Glomerular endothelial cell (primary cell): ENCODE measurements at places on chromosomes 6 and 20. TPM values are rescaled to one million over a fixed set of nuclear protein-coding genes. Genes with fewer than 3 reads are reported as not detected.

DNA sequence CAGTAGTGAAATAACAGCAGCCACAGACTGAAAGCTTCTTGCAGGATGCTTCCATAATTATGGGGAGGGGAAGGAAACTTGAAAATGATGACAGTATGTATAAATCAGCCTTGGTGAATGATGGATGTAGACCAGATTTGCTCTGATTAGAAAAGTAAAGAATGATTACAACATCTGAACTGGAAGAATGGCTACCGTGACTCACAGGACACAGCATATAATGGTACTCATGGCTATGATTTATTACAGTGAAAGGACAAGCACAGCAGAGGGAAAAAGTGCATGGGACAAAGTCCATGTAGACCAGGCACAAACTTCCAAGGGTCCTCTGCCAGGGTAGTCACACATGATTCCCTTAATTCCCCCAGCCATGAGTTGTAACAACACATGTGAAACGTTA is 70.7 kb upstream of the POPDC3 start:
- DNase-seq = no peak

Gene TAAR9
- not detected in 2 replicates for total RNA-seq

GRCh38 chr6:34890533-34890925 is 1.5 kb downstream of the ANKS1A start:
- DNase-seq = no peak

Gene ADGRF1
- 0.82 TPM in 1 of 2 replicates, not detected in the other for total RNA-seq

- DNase-seq = no peak
Observed at GRCh38 chr6:106194949-106195921, 109.1 kb downstream of the PRDM1 start.

DNA sequence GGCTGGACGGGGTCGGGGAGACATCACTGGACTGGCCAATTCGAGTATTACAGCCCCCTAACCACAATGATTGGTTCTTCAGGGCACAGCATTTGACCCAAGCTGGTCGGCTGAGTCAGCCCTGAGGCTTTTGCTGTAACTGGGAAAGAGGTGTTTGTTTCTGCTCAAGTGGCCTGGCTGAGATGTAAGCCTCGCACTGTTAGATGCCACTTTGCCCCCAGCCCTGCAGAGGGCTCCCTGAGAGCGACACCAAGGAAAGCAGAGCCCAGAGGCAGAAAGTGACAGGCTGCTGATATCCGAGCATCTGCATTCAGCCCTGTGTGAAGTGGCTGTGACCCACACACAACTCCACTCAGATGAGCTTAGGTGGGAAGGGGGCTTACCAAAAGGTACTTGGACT is 19.4 kb downstream of the ERGIC3 start:
- DNase-seq = no peak

- DNase-seq = no peak
Observed at GRCh38 chr20:51391926-51392325, 150.6 kb downstream of the NFATC2 start.

DNA sequence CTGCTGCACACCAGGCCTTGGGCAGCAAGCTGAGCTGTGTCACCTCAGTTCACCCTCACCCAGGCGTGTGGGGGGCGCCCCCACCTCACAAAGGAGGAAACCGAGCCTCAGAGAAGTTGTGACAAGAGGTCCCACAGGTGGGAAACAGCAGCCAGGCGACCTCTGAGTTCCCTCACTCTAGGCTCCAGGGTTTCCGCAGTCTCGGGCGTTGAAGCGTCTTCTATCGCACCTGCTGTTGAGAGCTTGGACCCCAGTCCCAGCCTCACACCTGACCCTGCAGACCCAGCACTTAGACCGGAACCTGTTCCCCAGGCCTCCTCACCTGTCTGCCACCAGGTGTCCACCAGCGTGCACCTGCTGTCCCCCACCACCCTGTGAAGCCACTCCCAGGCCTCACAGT is 22.3 kb upstream of the APMAP start:
- DNase-seq = no peak

Gene HEY2
- 0.34 and 1.7 TPM in 2 replicates for total RNA-seq

DNA sequence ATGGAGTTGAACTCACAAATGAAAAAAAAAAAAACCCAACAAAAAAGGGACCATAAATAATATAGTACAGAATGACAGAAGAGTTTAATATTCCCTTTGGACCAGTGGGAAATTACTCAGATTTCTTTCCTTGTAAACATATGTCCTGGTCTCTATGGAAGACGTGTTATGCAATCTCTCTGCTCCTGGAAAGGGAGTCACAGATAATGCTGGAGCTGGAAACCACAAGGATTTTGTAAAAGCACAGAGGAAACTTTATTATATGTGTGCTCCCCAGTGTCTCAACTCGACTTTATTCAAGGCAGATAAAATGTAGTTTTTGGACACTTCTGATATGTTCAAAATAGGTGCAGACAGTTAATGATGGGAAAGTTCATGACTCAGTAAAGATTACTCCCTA is 88.1 kb upstream of the ZFP64 start:
- DNase-seq = no peak

Gene GMEB2
- total RNA-seq = 8.5 and 12.0 TPM in 2 replicates

- no peak for DNase-seq
Observed at GRCh38 chr6:56936466-56936865, 18.4 kb upstream of the BEND6 start.

GRCh38 chr6:95648636-95649035 is 71.3 kb downstream of the MANEA start:
- DNase-seq = no peak

DNA sequence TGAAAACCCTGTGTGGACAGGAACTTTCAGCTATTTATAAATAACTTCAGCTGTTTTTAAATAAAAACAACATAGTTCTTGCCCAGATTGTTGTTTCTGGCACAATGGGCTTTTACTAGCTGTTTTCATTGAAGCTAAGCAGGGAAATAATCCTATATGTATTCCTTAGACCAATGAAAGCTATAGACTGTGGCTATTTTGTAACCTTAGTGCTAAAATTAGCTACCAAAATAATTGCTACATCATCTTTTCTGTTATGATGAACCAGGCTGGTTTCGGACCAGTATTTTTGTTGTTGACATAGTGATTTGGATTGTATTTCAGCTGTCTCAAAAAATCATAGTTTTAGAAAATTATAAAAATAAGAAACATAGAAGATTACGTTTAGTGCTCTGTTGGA is 13.7 kb downstream of the PHF3 start:
- no peak for DNase-seq

DNA sequence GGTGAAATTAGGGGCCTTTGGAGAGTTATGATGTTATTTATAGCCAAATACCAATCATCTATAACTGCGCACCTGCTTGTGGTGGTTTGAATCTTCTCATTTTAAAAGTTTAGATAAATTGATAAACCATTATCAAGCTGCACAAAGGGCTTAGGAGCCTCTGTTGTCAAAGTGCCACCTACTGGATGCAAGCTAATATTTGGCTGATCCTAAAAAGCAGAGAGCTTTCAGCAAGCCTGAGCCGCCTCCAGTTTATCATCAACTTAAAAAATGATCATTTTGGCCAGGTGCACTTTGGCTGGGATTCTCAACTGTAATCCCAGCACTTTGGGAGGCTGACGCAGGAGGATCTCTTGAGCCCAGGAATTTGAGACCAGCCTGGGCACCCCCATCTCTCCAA is 58.5 kb upstream of the ATXN1 start:
- no peak for DNase-seq

DNA sequence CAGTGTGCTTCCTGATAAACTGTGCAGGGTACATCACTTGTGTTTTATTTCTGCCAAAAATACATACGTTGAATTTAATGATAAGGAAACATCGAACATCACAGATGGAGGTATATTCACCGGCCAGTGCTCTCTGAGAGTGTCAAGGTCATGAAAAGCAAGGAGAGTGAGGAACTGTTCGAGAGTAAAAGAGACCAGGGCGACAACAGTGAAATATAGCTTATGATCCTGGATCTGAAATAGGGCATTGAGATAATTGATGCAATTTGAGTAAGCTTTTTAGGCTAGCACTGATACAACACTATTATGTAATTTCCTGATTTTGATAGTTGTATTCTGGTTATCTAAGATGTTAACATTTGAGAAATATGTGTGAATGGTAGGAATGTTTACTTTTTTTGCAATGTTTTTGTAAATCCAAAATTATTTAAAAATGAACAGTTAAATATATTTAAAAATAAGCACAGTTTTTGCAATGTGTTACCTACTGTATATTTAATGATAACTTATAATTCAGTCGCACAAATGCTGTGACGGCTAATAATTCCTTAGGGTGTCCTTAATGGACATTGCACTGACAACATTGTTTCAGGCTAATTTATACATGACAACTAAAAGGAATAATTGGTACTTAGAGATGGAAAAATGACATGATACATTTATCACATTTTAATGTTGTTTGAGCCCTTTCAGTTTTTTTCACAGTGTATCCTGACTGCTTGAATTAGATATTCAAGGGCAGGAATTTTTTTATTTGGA is 9.9 kb downstream of the RAB32 start:
- no peak for DNase-seq

Gene PHACTR3
- total RNA-seq = not detected in 2 replicates

DNA sequence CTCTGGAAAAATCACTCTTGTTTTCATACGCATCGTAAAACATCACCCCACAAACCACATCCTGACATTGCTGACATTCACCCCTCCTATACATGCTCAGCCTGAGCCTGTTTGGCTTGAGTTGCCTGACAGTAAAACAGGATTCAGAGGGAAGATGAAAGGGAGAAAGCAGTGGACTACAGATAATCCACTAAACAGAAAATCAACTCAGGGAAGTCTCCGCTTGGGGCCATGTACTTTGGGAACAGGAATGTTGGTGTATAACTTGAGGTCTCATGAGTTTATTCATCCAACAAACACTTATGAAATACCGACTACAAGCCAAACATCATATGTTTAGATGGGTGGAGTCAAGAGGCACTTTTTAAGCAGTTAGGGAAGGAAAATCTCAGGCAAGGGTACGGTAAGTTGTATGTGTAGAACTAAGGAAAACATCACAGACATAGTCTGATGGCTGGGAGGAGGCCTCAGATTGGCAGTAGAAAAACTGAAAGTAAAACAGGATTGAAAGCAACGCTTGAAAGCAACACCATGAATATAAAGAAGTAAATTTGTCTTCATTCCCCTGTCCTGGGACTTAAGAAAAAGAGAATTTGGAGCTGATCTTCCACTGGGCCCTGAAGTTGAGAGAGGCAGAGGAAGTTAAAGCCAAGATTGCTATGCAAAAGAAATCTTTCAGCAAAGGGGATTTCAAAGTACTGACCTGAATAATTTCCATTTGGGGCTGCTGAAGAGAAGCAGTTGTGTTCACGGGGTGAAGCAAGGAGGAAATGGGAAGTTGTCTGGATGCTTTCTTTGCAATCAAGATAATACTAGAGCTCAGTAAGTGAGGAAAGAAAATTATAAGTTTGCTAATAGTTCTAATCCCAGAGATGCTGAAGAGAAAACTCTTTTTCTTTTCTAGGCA is 28.8 kb downstream of the PDE7B start:
- no peak for DNase-seq

Gene VPS52
- total RNA-seq = 29.6 and 34.5 TPM in 2 replicates

DNA sequence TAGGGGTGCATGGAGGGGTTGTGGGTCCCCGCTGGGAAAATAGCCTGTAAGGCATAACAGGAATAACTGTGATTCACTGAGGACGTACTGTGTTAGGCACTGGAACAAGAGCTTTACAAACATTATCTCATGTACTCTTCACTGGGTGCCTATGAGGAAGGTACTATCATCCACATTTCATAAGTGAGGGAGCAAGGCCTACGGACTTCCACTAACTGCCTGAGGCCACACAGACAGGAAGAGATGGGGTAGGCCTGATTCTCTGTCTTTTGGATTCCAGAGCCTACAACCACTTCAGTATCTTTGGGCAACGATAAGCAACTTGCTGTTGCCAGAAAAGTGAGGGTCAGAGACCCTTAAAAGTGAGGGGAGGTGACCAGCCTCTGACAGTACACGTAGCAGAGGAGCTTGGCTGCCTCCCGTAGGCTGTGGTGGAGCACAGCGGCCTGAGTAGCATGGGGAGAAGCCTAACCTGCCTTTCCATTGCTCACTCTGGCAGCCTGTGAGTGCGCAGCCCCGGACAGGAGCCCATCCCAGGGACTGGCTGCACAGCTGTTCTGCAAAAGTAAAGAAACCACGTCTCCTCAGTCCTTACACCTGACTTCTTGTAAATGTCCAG is 30.4 kb downstream of the PSMB1 start:
- no peak for DNase-seq

DNA sequence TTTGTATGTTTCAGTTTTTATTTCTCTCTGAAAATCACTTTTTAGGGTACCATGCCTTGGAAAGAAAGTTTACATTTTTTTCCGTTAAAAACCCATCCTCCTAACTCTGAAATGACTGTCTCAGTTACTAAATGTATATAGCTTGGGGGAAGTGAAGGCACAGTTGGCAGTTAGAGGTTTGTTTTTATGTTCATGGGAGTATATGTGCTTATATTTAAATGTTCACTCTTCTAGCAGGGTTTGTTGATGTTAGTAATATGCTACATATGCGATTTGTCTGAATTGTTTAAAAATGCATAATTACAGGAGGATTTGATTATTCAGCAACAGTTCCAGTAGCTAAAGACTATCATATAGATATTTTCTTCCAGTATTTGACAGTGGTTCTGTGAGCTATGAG is 31.1 kb downstream of the CDKAL1 start:
- DNase-seq = no peak

DNA sequence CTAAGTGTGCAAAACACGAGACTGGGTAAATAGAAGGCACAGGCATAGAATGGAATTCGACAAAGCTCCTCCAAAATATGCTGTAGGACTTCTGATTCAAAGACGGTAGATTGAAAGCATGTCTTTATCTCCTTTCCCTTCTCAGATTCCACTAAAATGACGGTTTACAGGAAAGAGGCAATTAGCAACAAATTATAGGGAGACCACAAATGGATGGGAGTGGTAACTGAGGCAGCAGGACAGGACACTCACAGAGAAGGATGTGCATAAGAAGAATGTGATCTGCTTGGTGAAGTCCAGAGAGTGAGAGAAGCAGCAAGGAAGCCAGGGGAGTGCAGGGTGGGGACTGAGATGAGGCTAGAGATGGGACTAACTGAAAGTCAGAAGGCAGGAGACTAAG is 113.4 kb upstream of the MRPS10 start:
- DNase-seq = no peak
